ENCODE measurements at places on chromosomes 7 and 10.

- peak; percentile 76 for DNase-seq
Observed at GRCh38 chr10:71396084-71396710, 523 bp upstream of the CDH23 start.

- DNase-seq, result peak; percentile 85
Observed at GRCh38 chr7:16933296-16934279, 51.8 kb upstream of the AGR3 start.

DNA sequence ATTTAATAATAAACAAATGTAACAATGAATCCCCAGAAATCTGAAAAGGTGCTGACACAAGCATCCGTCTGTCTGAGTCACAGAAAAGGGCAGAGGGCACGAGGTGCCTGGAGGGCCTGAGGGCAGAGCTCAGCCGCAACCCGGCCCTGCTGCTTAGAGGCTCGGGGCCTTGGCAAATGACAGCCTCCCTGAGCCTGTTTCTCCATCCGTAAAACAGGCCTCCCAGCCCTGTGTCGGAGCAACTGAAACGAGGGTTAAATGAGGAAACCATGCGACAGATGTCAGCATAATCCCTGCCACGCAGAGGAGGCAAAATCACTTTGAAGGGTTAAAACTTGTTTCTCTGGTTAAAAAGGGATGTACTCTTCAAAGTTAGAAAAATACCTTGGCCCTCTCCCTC lies 24.9 kb downstream of the NUDT1 start:
- no peak for DNase-seq

- DNase-seq, result no peak
Observed at GRCh38 chr10:124601016-124601415, 139.4 kb downstream of the LHPP start.

GRCh38 chr7:136122026-136122425 lies 144.9 kb upstream of the MTPN start:
- DNase-seq, result no peak

- no peak for DNase-seq
Observed at GRCh38 chr7:47007471-47007870, 574.4 kb downstream of the TNS3 start.

GRCh38 chr7:24442170-24442777 lies 131.0 kb upstream of the PALS2 start:
- DNase-seq, result no peak

GRCh38 chr7:155109121-155109520 lies 39.0 kb downstream of the HTR5A start:
- DNase-seq, result no peak

DNA sequence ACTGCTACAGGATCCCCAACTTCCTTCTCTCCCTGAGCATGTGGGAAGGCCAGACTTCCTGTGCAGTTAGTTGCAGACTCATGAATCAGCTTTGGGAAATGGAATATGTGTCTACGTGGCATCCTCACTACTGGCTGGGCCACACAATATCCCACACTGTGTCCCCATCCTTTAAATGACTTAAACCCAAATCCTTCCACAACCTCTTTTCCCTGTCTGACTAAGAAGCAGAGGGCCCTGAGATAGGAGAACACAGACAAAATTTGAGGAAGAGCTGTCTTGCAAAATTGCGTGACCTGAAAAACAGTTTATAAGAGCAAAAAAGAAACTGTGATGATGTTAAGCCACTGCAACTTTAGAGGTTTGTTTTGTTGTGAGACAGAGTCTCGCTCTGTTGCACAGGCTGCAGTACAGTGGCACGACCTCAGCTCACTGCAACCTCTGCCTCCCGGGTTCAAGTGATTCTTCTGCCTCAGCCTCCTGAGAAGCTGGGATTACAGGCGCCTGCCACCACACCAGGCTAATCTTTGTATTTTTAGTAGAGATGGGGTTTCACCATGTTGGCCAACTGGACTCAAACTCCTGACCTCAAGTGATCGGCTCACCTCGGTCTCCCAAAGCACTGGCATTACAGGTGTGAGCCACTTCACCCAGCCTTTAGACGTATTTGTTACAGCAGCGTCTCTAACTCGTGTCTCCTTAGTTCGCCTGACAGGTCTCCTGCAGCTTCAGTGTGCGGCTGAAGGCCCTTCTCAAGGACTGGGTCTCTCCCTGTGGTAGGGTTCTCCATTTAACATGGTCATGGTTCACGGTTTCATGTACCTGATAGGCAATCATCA lies 46.9 kb upstream of the SFMBT2 start:
- no peak for DNase-seq

GRCh38 chr10:132942101-132943057 lies at the start of gene CFAP46:
Gene CFAP46, minus strand, starts transcription at chr10:132942570. Its CDS starts 86 bp downstream, at chr10:132942484.
- peak; percentile 53 for DNase-seq

- no peak for DNase-seq
Observed at GRCh38 chr10:18378766-18379165, 238.5 kb downstream of the CACNB2 start.

- no peak for DNase-seq
Observed at GRCh38 chr7:157721468-157722136, 384.8 kb downstream of the DNAJB6 start.

DNA sequence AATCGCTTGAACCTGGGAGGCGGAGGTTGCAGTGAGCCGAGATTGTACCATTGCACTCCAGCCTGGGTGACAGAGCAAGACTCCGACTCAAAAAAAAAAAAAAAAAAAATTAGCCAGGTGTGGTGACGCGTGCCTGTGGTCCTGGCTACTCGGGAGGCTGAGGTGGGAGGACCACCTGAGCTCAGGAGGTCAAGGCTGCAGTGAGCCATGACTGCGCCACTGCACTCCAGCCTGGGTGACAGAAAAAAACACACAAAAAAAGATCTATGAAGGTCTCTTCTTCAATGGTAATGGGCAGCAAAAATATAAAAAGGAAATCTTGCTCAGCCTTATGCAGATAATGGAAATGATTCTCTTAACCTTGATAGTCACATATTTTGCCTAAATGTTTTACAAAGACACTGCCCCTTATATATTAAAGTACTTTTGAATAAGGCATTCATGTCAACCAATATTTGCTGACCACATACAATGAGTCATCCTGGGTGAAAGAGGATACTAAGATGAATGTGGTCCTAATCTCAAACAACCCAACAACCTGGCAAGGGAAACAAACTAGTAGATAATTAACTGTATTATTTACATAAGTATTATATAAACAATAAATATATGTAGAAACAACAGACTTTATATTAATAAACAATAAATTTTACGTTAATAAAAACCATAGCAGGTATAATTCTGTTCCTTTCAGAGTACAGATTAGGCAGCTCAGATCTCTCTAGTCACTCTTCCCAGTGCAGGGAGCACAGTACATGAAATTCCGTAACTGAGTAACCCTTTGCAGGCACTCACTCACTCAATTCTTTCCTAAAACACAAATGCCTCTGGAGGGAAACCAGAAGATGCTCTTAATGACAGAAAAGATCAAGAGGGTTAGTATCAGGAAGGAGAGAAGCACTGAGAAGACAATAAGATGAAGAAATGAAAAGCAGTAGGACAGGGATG lies 8.1 kb downstream of the TOMM7 start:
- peak; percentile 50 for DNase-seq

GRCh38 chr10:85611093-85611740 lies 755.4 kb downstream of the GRID1 start:
- no peak for DNase-seq

DNA sequence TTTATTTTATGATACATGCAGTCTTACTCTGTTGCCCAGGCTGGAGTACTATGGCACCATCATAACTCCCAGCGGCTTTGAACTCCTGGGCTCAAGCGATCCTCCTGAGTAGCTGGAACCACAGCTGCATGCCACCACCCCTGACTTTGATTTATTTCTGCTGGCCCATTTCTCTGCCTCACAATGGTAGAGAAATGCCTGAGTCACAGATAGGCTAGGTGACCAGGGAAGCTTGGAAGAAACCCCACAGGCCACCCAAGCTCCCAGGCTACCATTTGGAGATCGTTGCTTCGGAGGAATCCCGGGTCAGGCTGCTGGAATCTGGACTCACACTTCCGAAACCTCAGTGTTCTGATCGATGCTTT lies 17.4 kb upstream of the BAIAP2L1 start:
- no peak for DNase-seq

GRCh38 chr7:55415173-55415778 lies 50.1 kb downstream of the LANCL2 start:
- peak; percentile 91 for DNase-seq

GRCh38 chr10:50211670-50212069 lies 39.6 kb downstream of the ASAH2 start:
- DNase-seq, result no peak

- DNase-seq, result peak; percentile 68
Observed at GRCh38 chr7:47102331-47102841, 479.5 kb downstream of the TNS3 start.

All from hematopoietic multipotent progenitor cell treated with erythropoietin and hydrocortisone succinate and interleukin-3 and kit ligand, for 4 days (in vitro differentiated cells).